Jurkat, Clone E6-1 (cell line): ENCODE measurements at places on chromosomes 6 and 20.

DNA sequence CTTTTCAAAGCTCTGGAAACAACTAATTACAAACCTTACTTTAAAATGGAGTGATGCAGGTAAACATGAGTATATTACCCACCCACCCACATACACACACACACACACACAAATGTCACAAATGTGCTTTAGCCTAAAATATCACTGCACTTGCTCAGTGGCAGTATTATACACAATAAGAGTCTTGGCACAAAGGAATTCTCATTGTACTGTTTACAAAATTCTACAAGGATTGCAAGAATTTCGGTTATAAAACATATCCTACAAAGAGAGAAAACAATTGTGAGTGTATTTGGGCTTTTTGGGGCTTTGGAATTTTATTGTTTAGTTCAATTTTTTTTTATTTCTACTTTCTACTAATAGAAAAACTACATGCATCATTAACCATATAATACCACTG is 113.2 kb upstream of the BEND6 start:
- no peak for DNase-seq

- no peak for DNase-seq
Observed at GRCh38 chr6:91895599-91896285, 1308.9 kb upstream of the MAP3K7 start.

- DNase-seq: no peak
Observed at GRCh38 chr6:66900133-66901083, 1193.4 kb upstream of the EYS start.

DNA sequence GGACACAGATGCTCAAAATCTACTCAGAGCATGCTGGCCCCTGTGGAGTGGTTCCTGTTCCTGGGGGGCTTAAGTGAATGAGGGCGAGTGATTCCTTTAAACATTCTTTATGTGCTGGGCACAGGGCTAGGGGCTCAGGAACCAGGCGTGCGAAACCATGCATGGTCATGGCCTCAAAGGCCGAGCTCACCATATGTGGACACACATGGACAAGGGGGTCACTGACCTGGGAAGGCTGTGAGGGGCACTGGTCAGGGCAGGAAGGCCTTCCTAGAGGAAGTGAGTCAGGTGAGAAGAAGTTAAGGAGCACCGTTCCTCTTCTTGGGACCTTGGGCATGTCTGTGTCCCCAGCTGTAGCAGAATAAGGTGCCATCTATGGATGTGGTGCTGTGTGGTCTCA is 74.6 kb upstream of the BHLHE23 start:
- no peak for DNase-seq

DNA sequence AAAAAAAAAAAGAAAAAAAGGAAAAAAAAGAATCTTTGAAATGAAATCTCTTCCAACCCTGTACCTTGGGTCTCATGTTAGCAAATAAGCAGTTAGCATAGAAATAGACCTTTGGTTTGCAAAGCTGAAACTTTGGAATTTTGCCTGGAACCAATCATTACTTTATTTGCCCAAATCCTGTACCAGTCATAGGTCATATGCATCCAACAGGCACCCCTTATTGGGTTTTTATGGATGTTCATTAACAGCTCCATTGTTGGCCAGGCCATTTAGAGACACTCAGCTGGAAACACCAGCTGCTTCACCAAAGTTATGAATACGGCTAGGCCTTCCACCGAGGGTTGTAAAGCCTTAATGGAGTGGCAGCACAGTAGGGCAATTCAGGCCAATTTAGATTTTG is 53.0 kb downstream of the ALDH8A1 start:
- no peak for DNase-seq

DNA sequence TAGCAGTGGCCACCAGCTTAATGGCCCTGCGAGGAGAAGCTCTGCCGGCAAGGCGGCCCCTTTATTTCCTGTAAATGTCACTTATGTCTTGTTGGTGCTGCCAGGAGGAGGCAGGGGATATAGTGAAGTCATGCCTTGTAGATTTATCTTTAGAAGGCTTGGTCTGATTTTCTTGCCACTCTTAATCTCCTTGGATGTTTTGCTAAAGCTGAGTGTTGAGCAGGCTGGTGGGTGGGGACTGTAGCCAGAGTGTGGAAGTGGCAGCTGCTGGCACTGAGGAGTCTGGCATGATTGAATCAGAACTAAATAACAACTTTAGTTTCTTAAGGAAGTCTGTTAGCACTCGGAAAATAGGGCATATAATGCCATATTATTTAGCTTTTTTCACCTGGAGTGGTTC is 77.9 kb downstream of the PHF20 start:
- DNase-seq: no peak

- DNase-seq: no peak
Observed at GRCh38 chr6:157706883-157707282, 116.2 kb upstream of the SNX9 start.

GRCh38 chr6:166453651-166454050 is 70.9 kb upstream of the MPC1 start:
- no peak for DNase-seq

DNA sequence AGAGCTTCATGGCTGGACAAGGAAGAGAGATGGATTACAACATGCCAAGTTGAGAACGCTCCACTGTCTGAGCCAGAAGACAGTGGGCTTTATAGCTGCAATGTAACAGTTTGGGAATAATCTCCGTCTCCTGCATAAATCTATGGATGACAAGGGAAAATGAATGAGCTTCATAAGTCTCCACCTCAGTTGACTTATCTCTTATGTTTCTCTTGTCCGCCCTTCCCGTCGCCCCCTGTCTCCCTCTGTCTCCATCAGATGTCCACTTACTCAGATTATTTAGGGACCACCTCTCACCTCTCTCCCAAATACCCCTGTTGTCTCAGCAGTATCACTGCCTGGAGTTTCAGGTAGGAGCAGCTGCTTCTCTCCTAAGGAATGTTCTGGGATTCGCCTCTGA is 13.7 kb upstream of the BPIFA2 start:
- DNase-seq: no peak

DNA sequence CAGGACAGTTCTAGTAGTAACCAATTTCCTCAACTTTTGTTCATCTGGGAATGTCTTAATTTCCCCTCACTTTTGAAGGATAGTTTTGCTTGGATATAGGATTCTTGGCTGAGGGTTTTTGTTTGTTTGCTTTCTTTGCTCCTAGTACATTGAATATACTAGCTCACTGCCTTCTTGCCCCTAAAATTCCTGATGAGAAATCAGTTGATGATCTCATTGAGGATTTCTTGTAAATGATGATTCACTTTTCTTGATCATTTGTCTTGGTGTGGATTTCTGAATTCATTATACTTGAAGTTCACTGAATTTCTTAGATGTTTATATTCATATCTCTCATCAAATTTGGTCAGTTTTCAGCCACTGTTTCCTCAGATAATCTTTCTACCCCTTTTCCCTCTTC is 49.1 kb upstream of the PRDM1 start:
- DNase-seq: no peak

DNA sequence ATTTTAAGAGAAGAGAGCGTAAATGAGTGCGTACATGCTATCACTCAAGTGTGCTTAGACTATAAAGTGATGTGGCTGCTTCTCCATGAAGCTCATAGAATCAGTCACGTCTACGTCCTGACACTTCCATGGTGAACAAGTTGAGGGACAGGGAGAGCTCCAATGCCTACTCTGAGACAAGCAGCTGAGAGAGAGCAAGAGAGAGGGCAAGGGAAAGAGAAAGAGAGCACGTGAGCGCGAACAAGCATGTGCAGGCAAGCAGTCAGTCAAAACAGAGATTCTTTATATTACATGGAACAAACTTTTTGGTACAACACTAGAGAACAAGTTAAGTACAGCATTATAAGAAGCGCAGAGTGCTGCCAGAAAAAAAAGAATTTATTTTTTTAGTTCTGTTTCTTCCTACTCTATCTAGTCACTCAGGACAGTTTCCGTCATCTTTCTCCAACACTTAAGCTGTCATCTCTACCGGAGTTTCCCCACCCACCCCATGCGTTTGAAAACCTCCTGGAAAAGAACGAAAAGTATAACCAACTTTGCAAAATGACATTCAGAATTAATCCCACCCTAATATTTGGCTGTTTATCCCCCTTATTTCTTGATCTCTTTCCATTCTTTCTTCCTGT is 61.8 kb downstream of the EPB41L2 start:
- DNase-seq: no peak

DNA sequence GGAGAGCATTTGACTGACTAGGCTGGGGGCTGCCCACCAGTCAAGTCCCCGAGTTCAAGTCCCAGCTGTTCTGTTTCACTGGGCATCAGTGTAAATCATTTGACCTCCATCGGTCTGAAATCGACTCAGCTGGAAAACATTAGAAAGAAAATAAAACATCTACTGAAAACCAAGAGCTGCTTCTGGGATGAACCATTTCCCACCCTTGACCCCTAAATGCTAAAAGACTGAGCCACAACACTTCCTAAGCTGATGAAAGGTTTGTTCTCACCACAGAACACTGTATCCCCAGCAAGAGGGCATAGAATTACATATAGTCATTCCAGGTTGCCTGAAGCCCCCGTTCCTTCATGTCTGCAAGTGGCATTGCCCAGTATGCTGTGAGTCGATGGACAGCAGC is 237.0 kb upstream of the TAB2 start:
- DNase-seq: no peak

DNA sequence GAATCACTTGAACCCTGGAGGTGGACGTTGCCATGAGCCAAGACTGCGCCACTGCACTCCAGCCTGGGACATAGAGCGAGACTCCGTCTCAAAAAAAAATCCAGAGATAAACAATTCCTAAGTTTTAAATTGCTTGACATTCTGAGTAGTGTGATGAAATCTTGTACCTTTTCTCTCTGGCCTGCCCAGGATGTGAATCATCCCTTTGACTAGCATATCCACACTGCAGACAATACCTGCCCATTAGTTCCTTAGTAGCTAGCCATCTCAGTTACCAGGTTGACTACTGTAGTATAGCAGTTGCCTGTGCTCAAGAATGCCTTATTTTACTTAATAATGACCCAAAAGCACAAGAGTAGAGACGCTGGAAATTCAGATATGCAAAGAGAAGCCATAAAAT is 2.8 kb downstream of the ZFP57 start:
- no peak for DNase-seq

GRCh38 chr20:19937218-19937617 is 79.9 kb upstream of the NAA20 start:
- peak; percentile 14 for DNase-seq

DNA sequence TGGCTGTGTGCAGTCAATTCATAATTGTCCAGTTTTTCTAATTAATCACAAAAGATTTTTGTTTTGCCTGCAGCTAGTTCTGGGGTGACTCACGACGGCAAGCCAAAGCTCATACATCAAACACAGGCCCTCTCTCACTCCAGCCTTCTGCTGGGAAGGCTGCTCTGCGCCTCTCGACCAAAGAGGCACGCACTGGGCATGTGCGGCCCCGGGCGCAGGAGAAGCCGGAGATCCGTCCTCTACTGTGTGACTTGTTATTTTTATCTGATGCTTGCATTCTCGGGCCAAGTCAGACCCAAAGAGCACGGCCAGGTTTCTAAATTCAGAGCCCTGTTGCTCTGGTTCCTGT is 98.5 kb downstream of the TFAP2A start:
- no peak for DNase-seq

DNA sequence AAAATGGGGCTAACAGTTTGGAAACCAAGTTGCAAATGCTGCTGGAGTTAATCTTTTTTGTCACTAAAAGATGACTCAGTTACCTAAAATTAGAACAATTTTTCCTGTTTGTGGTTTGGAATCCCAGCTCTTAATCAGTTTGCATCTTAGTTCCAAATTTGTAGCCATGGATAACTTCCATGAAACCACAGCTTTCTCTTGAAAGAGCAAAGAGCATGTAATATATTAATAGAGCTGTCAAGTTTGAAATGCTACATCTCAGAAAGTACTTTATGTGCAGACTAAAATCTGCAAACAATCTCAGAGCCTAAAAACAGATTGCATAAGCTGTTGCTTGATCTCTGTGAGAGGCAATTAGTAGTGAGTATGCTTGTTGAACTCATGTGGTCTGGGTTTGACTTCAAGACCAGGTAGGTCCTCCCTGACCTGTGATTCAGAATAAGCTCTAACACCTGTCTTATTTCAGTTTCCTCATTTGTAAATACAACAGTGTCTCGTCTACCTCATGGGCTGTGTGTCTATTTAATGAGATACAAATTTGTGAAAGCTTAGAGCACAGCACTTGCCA is 23.5 kb downstream of the DHX35 start:
- no peak for DNase-seq

- no peak for DNase-seq
Observed at GRCh38 chr6:129607581-129608186, 102.3 kb downstream of the ARHGAP18 start.

DNA sequence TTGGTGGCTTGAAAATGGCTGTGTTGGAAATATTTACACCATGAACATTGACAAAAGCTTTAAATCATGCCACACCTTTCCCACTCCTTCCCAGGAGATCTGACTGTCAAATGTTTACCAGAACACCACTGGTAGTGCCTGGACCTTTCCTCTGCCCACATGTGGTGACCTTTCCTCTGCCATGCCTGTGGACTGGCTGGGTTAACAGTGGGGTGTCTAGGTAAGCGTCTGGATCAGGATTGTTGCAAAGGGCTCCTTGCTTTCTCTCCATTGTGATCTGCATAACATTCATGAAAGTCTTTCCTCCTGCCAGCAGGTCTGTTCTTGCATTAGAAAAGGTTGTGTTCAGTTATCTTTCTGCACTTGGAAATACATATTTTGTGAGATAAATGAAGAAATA is 572.7 kb downstream of the DHX35 start:
- DNase-seq: no peak

DNA sequence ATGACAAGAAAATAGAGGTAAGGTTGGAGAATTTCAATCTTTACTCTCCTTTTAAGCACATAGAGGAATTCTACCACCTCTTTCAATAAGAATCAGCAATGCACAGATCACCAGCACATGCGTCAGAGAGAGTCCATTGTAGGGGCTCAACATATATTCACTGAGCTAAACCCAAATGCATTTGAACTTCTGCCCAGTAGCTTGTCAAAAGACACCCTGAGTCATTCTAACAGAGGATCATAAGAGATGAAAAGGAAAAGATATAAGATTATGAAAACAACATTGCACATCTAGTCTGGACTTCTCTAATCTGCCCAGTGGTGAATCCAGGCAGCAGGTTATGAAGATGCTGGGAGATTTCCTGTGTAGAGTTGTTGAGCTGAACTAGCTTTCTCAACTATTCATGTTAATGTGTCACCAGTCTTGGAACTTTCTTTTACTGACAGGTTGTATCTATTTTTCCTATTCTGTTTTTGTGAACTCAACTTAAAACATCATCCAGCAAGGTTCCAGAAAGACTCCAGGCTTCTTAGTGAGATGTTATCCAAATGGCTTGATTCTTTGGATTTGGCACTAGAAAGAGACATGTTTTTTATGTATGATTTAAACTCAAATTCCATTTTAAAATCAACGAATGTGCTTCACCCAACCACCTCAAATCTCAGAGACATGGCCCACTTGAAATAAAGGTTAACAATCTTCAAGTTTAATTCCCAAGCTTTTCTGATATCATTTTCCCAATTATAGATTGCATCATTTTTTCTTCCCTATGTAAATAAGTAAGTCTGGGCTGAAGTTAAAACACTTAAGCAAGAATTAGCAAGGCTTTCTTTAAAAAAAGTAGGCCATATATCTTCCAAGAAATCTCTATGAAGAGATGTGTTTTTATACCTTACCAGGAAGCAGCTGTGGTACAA is 89.3 kb downstream of the TSHZ2 start:
- no peak for DNase-seq

- DNase-seq: no peak
Observed at GRCh38 chr6:118935331-118935668, 341 bp upstream of the MCM9 start.

- DNase-seq: no peak
Observed at GRCh38 chr6:52590152-52590891, 13.5 kb upstream of the TRAM2 start.

- DNase-seq: no peak
Observed at GRCh38 chr6:15276036-15276985, 30.4 kb downstream of the JARID2 start.

- DNase-seq: no peak
Observed at GRCh38 chr6:100339574-100340255, 125.0 kb downstream of the SIM1 start.
